Stimulated activated naive CD8-positive, alpha-beta T cell treated with anti-CD3 and anti-CD28 coated beads, Interleukin-15, Interleukin-2, amounts not matched to agents 100 U/mL and 50 U/mL, for 24 hours (primary cell): ENCODE measurements at places on chromosomes 4 and X.

- no peak for DNase-seq
Observed at GRCh38 chr4:145881989-145882388, 56.6 kb downstream of the ZNF827 start.

DNA sequence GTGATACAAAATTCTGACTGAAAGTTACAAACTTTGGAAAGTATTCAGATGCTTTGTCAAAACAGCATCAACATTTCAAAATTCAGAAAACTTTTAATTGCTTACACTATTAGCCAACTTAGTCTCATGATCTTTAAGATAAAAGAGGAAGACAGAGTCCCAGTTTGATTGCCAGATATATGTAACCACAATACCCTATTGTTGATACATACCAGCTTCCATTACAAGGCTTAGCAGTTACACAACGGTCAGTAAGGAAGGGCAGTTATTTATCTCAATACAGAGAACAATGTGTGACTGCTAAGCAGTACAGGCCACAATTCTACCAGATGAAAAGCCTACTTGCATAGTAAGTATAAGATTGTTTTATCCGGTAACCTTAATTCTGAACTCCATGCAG is 138.4 kb downstream of the SPANXN3 start:
- DNase-seq: no peak

DNA sequence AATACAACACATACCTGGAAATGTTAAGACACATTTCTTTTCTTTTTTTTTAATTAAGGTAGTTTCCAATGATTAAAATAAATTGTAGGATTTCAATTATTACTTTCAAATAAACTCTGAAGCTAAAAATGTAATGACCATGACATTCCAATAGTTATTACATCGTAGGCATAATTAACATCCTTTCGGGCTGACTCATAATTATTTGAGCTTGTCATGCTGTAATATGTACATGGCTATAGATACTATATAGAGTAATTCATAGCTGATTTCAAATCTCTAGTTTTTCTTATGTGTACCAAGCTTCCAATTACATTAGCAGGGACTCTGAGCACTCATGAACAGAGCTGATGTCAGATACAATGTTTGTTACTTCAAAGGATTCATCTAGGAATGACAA is 125.7 kb upstream of the GABRG1 start:
- no peak for DNase-seq

DNA sequence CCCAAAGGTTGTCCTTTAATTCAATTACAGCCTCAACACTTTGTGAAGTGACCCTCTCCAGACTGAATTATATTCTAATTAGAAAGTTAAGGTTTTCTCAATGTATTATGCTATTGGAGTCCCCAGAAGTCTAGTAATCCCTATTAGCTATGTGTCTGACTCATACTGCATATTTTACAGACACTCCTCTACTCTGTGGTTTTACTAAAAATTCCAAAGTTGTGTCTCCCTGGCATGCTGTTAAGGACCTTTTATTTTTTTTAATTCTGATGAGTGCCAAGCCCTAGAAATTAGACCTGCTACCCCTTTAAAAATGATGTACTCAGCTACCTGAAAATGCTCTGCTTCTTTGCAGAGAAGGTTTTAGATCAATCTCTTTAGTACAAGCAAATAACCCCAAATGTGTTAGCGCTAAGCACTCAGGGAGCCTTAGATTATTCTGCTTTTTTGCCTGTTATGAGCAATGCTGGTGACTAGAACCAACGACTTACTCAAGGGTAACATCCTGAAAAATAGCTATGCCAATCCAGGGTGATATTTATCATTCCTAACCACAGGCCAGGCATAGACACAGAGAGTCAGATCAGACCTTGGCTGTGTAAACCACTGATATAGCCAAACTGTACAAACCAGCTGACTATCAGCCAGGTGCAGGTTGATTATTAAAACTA is 26.1 kb upstream of the CXCL13 start:
- DNase-seq: no peak

GRCh38 chrX:77938083-77938680 is 27.7 kb downstream of the ATP7A start:
- DNase-seq: no peak
